ENCODE measurements at places on chromosomes 2 and 18. TPM values are rescaled to one million over a fixed set of nuclear protein-coding genes. Genes with fewer than 3 reads are reported as not detected.

The ANXA4 gene
- 70.6 TPM for total RNA-seq

The NCKAP5 gene
- total RNA-seq: not detected

The SLC16A14 gene
- 0.27 TPM for total RNA-seq

The HRH4 gene
- total RNA-seq: 0.07 TPM

The RGPD4 gene
- not detected for total RNA-seq

The PJVK gene
- 2.2 TPM for total RNA-seq

The ACADL gene
- total RNA-seq: not detected

The BOLL gene
- total RNA-seq: not detected

The NT5C1B gene
- total RNA-seq: not detected

The WNT10A gene
- total RNA-seq: 0.10 TPM

The AP1S3 gene
- 6.5 TPM for total RNA-seq

DNA sequence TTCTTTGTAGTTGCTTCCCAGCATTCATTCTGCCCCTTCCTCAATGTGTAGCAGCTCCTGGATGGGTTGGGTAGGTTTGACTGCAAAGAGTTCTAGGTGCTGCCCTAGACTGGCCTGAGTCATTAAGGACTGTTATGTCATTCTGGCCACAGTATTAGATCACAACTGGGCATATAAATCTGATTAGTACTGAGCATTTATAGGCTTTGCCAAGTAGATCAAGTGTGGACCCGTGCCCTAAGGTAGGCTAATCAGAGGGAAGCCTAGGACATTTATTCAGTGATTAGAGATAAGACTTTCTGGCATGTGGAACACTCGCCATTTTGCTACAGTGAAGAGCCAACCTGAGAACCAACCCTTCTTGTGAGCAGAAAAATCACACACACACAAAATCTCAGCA lies 2.7 kb downstream of the KATNAL2 start:
- peaks cover 27% of the 10 kb centered on the region for H3K4me1 ChIP-seq
- H3K36me3 ChIP-seq: no peaks in the 10 kb centered on the region
- H3K27ac ChIP-seq: no peak overlapping the region
- no peak for DNase-seq
- peaks cover 2% of the 10 kb centered on the region for H3K27me3 ChIP-seq

DNA sequence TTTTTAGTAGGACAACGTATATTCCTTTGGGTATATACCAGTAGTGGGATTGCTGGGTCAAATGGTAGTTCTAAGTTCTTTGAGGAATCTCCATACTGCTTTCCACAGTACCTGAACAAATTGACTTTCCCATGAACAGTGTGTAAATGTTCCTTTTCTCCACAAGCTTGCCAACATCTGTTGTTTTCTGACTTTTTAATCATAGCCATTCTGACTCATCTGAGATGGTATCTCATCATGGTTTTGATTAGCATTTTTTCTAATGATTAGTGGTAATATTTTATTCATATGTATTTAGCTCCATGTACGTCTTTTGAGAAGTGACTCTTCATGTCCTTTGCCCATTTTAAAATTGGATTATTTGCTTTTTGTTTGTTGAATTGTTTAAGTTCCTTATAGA lies 58.4 kb upstream of the CERS6 start:
- H3K27ac ChIP-seq: no peak overlapping the region
- no peak overlapping the region for H3K4me3 ChIP-seq
- H3K27me3 ChIP-seq: peaks cover 5% of the 10 kb centered on the region
- DNase-seq: no peak
- no peaks in the 10 kb centered on the region for H3K36me3 ChIP-seq

GRCh38 chr18:58770601-58771000 lies 94.1 kb upstream of the ZNF532 start:
- no peaks in the 10 kb centered on the region for H3K36me3 ChIP-seq
- DNase-seq: no peak
- no peak overlapping the region for H3K27ac ChIP-seq
- peaks cover 17% of the 10 kb centered on the region for H3K4me1 ChIP-seq
- H3K27me3 ChIP-seq: peaks cover 45% of the 10 kb centered on the region
- no peak overlapping the region for H3K4me3 ChIP-seq

DNA sequence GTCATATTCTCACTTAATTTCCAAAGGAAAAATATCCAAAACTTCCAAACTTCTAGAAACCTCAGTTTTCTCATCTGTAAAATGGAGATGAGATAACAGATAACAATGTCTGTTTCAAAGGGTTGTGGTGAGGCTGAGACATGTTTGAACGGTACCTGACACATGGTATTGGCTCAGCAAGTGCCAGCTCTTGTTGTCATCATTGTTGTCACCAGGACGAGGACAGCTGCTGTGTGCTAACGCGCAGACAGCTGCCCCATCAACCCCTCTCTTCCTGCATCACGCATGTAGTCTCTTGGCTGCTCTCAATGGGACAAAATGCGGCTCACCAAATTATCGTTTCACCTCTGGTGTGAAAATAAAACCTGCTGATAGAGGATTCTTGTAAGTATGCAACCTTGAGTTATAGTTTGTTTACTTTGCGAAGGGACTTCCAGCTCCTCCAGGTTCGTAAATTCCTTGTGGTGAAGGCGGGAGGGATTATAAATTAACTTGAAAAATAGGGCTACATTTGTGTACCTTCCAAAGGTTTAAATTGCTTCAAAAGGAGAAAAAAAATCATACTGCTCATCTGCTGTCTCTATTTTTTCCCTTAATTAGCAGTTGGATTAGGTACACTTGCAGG lies 605.4 kb downstream of the BCL11A start:
- no peak overlapping the region for H3K27ac ChIP-seq
- no peaks in the 10 kb centered on the region for H3K36me3 ChIP-seq
- H3K27me3 ChIP-seq: no peaks in the 10 kb centered on the region
- no peak overlapping the region for H3K4me3 ChIP-seq

- no peaks in the 10 kb centered on the region for H3K36me3 ChIP-seq
- no peak overlapping the region for H3K27ac ChIP-seq
- peaks cover 2% of the 10 kb centered on the region for H3K27me3 ChIP-seq
- no peaks in the 10 kb centered on the region for H3K4me1 ChIP-seq
Measured at GRCh38 chr2:108125581-108125980, 114.2 kb upstream of the SULT1C3 start.

GRCh38 chr2:17719562-17720371 lies 33.8 kb downstream of the SMC6 start:
- H3K4me3 ChIP-seq: no peak overlapping the region
- peaks cover 30% of the 10 kb centered on the region for H3K36me3 ChIP-seq
- H3K27me3 ChIP-seq: no peaks in the 10 kb centered on the region

- H3K27ac ChIP-seq: no peak overlapping the region
- H3K4me3 ChIP-seq: no peak overlapping the region
- no peaks in the 10 kb centered on the region for H3K36me3 ChIP-seq
- DNase-seq: no peak
- no peaks in the 10 kb centered on the region for H3K27me3 ChIP-seq
Measured at GRCh38 chr2:79387431-79387830, 125.4 kb upstream of the CTNNA2 start.

- no peaks in the 10 kb centered on the region for H3K27me3 ChIP-seq
- H3K27ac ChIP-seq: no peak overlapping the region
- no peak for DNase-seq
- peaks cover 6% of the 10 kb centered on the region for H3K4me1 ChIP-seq
Measured at GRCh38 chr18:69774831-69775230, 172.8 kb downstream of the CD226 start.

DNA sequence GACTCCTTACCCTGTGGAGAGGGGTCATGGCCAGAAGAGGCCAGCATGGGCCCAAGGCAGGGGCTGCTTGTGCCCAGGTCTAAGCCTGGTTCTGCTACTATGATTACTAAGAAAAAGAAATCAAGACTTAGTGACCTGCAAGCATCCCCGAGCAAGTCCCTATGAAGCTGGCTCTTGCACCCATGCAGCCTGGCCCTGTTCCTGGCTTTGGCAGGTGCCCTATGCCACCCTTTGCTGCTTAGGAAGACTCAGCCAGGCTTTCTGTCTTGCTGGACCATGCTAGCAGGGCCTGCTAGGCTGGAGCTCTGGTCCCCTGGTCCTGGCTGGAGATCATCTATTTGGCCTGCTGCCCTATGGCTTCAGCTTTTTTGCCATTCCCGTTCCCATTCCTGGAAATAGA lies 309.4 kb upstream of the EPAS1 start:
- H3K27me3 ChIP-seq: no peaks in the 10 kb centered on the region
- H3K4me3 ChIP-seq: no peak overlapping the region

DNA sequence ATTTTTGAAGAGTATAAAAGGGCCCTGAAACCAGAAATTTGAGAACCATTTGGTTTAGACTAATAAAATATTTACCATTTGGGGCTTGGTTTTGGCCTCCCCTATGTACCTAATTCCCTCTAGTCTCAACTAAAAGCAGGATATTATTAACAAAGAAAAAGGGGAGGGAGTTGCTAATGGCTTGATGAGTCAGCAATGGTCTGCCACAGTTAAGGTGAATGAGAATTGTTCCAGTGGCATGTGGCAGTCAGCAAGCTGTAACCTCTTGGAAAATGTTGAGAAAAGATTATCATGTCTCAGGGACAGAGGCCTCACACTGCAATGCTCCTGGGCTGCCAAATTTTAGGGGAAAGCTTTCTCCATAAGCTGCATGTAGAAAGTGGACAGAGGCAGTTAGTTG lies 20.1 kb upstream of the SLC39A10 start:
- H3K4me1 ChIP-seq: peaks cover 3% of the 10 kb centered on the region
- H3K4me3 ChIP-seq: no peak overlapping the region
- no peaks in the 10 kb centered on the region for H3K36me3 ChIP-seq
- H3K27ac ChIP-seq: no peak overlapping the region
- H3K27me3 ChIP-seq: no peaks in the 10 kb centered on the region

DNA sequence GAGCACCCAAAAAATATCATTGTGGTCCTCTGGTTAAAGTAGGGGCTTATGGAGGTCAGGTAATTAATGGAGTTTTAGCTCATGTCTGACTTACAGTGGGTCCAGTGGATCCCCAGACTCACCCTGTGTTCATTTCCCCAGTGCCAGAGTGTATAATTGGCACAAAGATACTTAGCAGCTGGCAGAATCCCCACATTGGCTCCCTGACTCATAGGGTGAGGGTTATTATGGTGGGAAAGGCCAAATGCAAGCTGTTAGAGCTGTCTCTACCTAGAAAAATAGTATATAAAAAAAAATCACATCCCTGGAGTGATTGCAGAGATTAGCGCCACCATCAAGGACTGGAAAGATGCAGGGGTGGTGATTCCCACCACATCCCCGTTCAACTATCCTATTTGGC lies 1067.6 kb upstream of the ACVR2A start:
- no peak overlapping the region for H3K27ac ChIP-seq
- H3K27me3 ChIP-seq: no peaks in the 10 kb centered on the region
- no peak overlapping the region for H3K4me3 ChIP-seq
- no peaks in the 10 kb centered on the region for H3K4me1 ChIP-seq
- H3K36me3 ChIP-seq: no peaks in the 10 kb centered on the region

- H3K4me1 ChIP-seq: peaks cover 100% of the 10 kb centered on the region
- peaks cover 70% of the 10 kb centered on the region for H3K36me3 ChIP-seq
- peak overlapping the region; percentile 90 for H3K27ac ChIP-seq
- no peaks in the 10 kb centered on the region for H3K27me3 ChIP-seq
- H3K4me3 ChIP-seq: peak overlapping the region; percentile 78
Measured at GRCh38 chr18:63158676-63159291, 160.8 kb downstream of the BCL2 start.

DNA sequence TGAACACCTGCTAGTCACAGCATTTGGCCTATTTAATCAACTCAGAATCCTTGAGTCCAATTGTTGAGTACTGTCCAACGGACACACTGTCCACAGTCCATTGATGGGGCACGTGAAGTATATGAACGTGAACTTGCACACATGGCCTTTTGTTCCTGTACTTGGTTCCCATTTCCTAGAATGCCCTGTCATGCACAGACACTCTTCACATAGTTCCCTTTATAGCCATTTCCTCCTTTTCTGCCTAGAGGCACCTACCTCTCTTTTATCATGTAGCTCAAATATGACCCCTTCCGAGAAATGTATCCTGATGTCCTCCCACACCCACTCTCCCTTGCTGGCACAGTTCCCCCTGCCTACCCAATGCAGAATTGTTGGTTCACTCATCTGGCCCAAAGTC lies 8.7 kb upstream of the CRYGA start:
- H3K36me3 ChIP-seq: no peaks in the 10 kb centered on the region
- DNase-seq: no peak

DNA sequence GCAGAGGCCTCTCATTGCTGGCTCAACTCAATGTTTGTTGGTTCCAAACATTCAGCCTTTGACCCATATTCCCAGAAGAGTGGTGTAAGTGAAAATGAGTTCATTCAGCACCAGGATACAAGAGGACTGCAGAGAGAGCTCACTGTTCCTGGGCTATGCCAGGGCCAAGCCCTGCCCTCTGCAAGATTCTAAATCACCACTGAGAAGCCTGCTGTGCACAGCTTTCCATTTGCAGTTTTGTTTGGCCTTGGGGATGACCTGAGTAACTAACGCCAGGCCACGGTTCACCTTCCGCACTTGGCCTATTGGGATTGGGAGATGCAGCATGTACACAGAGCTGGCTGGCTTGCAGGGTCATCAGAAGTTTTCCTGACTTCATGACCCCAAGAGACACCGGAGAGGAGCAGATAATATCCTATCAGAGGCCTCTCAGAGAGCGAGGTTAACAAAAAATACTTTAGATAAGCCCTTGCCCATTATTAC lies 12.6 kb downstream of the GKN1 start:
- no peaks in the 10 kb centered on the region for H3K4me1 ChIP-seq
- no peak overlapping the region for H3K4me3 ChIP-seq
- H3K27ac ChIP-seq: no peak overlapping the region
- H3K27me3 ChIP-seq: peaks cover 28% of the 10 kb centered on the region

DNA sequence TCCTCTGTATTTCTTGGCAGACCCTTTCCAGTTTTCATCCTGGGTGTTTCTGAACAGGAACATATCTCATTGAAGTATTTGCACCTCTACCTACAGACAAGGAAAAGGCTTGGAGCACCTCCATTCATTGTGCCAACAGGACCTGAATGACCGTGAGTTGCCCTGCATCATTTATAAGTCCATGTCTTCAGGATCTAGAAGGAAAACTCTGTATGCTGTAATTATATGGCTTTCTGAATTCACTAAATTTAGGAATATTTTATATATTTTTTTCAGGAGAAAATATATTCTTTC lies 402.3 kb upstream of the SLC14A2 start:
- H3K27ac ChIP-seq: no peak overlapping the region
- H3K4me1 ChIP-seq: no peaks in the 10 kb centered on the region
- no peak for DNase-seq
- peaks cover 18% of the 10 kb centered on the region for H3K27me3 ChIP-seq
- no peak overlapping the region for H3K4me3 ChIP-seq

GRCh38 chr18:25345081-25345866 lies 6.7 kb downstream of the ZNF521 start:
- peaks cover 1% of the 10 kb centered on the region for H3K36me3 ChIP-seq
- DNase-seq: no peak
- H3K27me3 ChIP-seq: peaks cover 55% of the 10 kb centered on the region

DNA sequence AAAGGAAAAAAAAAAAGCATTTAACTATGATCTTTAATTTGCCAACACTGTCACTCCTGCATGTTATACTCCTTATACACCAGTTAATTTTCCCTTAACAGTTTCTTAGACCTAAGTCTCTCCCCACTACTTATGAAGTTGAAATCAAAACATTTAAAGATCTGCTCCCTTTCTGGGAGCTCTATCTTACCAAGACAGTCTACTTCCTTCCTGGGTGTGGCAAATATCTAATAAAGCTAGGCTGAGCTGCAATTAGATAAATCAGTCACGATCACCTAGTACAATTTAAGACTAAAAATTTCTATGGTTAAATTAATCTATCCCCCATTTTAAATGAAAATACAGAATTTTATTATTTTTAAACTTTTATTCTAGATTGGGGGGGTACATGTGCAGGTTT lies 33.4 kb downstream of the PUM2 start:
- no peak overlapping the region for H3K4me3 ChIP-seq
- H3K27ac ChIP-seq: no peak overlapping the region
- peaks cover 34% of the 10 kb centered on the region for H3K4me1 ChIP-seq
- no peak for DNase-seq

- H3K36me3 ChIP-seq: peaks cover 16% of the 10 kb centered on the region
- no peak overlapping the region for H3K27ac ChIP-seq
- peaks cover 24% of the 10 kb centered on the region for H3K4me1 ChIP-seq
- H3K4me3 ChIP-seq: no peak overlapping the region
Measured at GRCh38 chr18:79374408-79375171, 21.1 kb upstream of the NFATC1 start.
